ENCODE measurements at places on chromosomes 7 and 10.

GRCh38 chr10:28411648-28412047 lies 108.8 kb upstream of the MPP7 start:
- no peak for DNase-seq

- DNase-seq = no peak
Measured at GRCh38 chr10:109475711-109476421, 447.4 kb downstream of the XPNPEP1 start.

DNA sequence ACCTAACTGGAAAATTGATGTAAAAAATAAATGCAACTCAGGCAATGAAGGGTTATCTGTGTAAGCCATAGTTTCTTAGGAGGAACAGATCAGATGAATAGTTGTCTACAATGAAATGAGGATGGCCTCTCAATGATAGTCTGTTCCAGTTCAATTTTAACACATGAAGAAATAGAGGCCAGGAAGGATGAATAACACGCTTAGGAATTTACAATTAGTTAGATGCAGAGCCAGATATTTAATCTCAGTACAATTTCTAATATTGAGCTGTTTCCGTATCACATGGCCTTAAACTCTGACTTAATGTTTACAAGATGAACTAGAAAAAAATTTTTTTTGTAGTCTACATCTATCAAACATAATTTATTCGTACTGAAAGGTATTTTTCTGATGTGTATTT lies 176.6 kb downstream of the GALNT11 start:
- no peak for DNase-seq

GRCh38 chr10:70038923-70039322 lies 13.7 kb upstream of the MACROH2A2 start:
- DNase-seq = no peak

- no peak for DNase-seq
Measured at GRCh38 chr7:64887756-64888508, 15.1 kb upstream of the ZNF273 start.

DNA sequence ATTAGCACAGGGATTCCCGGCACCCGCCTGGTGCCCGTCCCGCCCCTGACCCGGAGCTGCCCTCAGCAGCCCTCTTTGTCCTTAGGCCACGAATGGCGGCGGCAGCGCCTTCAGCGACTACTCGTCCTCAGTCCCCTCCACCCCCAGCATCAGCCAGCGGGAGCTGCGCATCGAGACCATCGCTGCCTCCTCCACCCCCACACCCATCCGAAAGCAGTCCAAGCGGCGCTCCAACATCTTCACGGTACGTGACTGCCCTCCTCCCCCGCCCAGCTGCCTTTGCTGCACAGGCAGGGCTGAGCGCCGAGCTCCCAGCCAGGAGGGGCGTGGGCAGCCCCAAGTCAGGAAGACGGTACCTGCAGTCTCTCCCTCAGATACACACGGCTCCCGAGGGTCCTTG lies 33.6 kb downstream of the AGAP3 start:
- DNase-seq = no peak

DNA sequence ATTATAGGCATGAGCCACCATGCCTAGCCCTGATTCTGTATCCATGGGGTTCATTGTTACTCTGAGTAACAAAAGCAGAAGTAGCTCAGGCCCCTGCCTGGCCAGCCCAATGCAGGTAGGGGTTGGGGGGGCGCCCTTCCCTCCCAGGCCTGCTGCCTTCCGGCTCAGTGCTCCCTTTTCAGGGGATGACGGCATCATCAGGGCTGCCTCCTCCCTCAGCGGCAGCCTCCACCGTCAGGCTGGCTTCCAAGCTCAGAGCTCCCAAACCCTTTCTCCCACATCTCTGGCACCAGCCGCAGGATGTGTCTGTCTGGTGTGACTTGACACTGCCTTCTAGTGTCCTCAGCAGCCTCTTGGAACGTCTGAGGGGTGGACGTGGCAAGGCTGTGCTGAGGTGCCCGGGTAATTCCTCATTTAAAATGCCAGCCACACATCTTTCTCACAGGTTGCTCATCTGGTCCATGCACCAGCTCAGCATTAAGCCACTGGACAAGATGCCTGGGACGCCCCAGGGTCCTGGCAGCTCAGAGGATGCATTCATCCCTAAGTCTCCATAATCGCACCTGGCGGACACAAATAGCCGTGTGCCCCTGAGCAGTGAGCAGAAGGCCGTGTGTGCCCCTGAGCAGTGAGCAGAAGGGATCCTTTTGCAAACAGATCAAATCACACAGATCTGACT lies 38.2 kb downstream of the PAPOLB start:
- DNase-seq = no peak

GRCh38 chr10:48691812-48692528 lies 7.3 kb downstream of the WDFY4 start:
- no peak for DNase-seq

GRCh38 chr7:9822458-9823290 lies 1151.0 kb upstream of the PHF14 start:
- no peak for DNase-seq

DNA sequence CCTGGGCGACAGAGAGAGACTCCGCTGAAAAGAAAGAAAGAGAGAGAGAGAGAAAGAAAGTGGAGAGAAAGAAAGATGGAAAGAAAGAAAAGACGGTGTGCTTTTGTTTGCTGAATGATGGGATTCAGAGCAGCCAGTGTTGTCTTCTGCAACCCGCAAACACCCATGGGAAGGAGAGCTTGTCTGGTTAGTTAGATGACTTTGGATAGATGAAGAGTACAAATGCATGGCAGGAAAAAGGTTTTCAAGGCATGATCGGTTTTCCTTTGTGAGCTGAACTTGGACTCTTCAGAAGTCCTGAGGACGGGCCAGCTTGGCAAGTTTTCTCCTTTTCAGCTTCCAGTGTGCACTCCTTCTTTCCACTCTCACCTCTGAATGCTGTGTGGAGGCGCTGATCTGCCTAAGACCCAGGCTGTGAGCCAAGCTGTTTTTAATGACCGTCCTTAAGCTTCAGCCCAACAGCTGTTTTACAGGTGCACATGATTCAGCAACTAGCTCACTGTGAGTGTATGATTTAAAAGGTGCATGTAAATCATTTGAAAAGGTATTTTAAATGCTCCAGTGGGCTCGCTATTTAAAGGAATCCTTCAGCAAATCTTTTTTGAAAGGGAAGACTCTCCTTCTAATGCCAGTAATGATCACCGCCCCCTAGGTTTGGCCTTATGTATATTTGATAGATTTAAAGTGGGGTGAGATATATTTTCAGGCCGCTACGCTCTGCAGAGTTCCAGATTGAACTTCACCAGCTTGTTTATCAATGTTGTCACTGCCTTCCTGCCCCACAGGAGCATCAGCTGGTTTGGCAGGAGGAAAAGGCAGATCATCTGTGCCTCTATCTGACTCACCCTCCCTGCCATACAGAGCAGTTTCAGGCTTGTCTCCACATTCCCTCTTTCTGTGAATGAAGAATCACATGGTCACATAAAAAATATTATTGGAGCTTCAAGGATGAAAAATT lies 115.0 kb downstream of the PLXDC2 start:
- DNase-seq = no peak

DNA sequence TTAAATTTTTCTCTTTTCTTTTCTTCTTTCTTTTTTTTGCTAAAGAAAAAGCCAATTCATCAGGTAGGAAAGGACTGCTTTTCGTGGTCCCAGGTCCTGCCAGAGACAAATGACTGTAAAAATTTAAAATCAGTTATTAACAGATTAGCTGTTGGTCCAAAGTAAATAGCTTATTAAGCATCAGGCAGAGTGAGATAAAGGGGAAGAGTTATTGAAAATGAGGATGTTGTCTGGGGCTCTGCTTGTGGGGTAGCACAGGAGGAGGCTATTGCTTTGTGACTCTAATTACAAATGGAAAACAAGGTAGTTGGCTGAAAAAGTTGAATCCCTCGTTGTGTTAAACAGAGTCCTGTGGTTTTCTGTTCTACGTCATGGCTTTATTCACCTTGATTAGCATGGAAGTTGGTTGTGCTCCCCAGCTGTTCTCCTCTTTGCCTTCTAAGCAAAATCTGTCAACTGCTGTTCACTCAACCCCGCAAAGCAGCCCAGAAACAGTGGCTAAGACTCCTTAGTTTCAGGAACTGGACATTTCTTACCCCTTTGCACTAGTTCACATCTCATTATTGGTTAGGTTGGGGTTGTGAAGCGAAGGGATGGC lies 128.9 kb downstream of the SNX10 start:
- no peak for DNase-seq

- DNase-seq = no peak
Measured at GRCh38 chr7:8120390-8121058, 141.4 kb downstream of the ICA1 start.

- DNase-seq = no peak
Measured at GRCh38 chr10:119737823-119738222, 12.0 kb downstream of the INPP5F start.

DNA sequence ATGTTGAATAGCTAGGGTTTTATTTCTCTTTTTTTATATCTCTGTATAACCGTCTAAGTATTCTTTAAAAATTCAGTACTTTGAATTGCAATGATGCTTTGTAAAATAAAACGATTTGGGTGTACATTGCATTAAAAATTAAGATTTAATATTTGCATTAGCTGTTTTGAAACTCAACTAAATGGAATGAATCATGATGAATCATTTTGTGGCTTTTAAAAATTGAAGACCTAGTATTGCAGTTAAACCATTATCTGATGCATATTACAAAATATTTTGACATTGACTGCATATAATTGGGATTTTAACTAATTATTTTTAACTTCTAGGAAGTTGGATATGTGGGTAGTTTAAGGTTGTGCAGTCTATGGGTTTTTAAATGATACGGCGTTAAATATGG lies 314.0 kb downstream of the CDK14 start:
- DNase-seq = no peak

DNA sequence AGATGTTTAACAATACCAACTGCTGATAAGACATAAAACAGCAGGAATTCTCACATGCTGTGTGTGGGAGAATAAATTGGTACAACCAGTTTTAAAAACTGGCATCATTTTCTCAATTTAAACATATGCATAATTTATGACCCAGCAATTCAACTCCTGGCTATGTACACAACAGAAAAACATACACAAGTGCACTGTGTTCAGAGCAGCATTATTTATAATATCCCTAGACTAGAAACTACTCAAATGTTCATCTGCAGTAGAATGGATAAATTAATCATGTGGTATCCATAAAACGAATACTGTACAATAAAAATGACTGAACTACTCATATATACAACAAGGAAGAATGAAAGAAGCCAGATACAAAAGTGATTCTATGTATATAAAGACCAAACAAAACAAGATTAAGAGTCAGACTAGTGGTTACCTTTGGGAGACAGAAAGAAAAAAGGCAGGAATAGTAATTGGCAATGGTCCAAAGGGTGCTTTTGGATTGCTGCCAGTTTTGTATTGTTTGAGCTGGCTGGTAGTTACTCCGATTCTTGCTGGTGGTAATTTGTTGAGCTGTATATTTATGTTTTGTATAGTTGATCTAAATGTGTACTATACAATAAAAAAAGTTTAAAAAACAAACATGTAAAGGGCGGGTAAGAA lies 306.0 kb downstream of the TFEC start:
- DNase-seq = no peak

DNA sequence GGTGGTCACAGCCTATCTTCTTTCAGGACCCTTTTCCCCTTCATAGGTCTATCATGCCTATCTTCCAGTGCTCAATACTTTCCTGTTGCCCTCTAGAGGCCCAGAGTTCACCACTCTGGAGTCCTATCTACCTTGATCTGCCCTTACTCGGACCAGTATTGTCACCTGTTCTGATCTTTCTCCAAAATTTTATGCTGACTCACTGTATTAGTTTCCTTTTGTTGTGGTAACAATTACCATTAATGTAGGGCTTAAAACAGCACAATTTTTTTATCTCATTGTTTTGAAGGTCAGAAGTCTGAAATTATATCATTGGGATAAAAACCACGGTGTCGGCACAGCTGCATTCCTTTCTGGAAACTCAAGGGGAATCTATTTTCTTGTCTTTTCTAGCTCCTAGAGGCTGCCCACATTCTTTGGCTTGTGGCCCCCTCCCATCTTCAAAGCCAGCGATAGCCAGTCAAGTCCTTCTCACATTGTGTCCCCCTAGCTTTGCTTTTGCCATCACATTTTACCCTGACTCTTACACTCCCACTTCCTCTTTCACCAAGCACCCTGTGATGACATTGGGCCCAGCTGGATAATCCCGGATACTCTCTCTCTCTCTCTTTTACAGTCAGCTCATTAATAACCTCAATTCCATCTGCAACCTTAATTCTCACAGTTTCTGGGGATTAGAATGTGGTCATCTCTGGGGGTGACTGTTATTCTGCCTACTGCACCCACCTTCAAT lies 54.6 kb downstream of the TFAM start:
- no peak for DNase-seq

DNA sequence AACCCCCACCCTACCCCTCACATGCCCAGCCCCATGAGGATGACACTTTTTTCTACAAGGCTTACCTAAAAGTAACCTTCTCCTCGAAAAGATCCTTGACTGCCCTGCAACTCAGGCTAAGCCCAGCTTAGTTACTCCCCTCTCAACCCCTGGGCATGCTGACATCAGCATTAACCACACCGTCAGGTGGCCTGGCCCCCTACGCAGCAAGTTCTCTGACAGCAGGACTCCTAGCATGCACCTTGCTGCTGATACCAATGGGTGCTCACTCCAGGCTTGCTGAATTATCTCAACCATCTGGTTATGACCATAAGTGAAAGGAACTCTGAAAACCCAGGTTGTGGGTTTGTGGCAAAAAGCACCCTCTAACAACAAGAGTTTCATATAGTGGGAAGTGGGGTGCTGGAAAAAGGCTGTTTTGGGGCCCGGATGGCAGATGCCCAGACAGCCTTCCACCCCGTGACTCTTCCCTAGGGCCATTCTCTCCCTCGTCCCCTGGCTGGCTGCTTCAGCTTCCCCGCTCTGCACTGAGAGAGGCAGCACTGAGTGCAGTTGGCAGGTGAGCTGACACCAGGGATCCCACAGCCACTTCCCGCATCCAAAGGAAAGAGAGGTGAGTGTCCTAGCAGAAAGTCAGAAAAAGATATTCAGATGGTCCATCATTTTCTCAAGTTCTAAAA lies 518.9 kb downstream of the KCNMA1 start:
- no peak for DNase-seq

DNA sequence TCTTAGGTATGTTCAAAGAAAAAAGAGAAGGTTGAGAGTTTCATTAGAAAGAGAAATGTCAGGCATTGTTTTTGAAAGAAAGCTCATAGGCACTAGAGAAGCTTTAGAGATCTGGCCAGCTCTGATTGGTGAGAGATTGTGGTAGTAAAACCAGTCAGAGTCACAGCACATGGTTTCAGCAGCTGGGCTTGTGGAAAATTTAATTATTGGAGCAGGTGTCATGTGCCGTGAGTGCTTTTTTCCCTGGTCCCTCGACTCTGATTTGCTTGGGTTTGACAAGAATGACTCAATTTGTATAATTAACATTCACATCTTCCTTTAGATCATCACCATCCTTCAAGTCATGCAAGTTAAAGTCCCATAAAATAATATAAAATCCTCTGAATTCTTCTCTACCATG lies 35.2 kb downstream of the MRPL32 start:
- DNase-seq = no peak

DNA sequence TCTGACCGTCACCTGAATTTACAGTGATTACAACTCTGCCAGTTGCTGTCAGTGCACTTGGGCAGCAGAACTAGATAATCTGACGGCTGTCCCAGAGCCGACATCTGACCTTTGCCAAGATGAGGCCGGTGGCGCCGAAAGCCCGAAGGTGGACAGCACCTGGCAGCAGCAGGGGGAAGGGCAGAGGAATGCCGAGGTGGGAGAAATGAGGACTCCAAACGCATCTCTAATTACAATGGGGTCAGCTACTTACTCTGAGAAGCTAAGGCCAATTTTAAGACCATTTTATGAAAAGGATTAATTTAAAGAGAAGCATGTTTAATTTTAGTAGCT lies 33.8 kb downstream of the TRIM8 start:
- no peak for DNase-seq
